GM12865 (cell line): ENCODE measurements at places on chromosomes 7 and 10.

- no peak for DNase-seq
Observed at GRCh38 chr10:47424231-47424630, 40.1 kb upstream of the ZNF488 start.

GRCh38 chr10:70503776-70504175 lies 25.2 kb downstream of the PALD1 start:
- no peak for DNase-seq

- no peak for DNase-seq
Observed at GRCh38 chr7:7967886-7968543, 581 bp upstream of the GLCCI1 start.

GRCh38 chr10:131926253-131926652 lies 25.4 kb downstream of the PPP2R2D start:
- DNase-seq: no peak

- DNase-seq: no peak
Observed at GRCh38 chr10:43013065-43013464, 63.8 kb upstream of the RET start.

- no peak for DNase-seq
Observed at GRCh38 chr7:32462977-32463376, 27.2 kb downstream of the LSM5 start.

GRCh38 chr10:79331709-79332108 lies 15.6 kb upstream of the PPIF start:
- peak; percentile 90 for DNase-seq

GRCh38 chr7:81626008-81626407 lies 143.8 kb downstream of the HGF start:
- no peak for DNase-seq

- DNase-seq: peak; percentile 43
Observed at GRCh38 chr10:61901829-61902444, 438 bp downstream of the ARID5B start.

DNA sequence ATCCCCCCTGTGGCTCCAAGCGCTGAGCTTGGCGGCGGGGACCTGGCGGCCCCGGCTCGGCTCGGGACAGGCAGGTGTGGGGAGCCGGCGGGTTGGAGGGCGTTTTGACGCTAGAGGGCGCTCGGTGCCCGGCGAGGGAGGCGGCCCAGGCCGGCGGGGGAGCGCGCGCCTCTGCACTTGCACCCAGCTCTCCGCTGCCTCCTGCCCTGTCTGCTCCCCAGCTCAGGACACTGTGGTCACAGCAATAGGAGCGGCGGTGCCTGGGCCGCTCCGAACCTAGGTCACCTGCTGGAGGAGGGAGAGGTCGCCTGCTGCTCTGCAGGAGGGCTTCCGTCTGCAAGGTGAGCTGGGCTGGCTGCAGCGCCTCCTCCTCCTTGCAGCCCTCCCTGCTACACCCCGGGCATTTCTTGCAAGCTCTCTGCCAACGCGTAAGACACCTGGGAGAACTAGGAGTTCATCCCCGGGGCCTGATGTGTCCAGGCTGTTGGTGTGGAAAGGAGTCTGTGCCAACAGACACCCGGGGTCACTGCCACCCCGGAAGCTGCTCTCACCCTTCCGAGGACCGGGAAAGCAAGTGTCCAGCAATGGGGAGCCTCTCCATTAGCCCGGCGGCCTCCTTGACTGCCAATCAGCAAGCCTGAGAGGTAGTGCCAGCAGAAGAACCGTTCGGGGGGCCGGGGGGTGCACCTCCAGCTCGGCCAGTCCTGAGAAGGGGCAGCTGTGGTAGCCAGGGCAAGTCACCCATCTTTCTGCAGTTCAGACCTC lies 620.4 kb downstream of the GALNT17 start:
- DNase-seq: peak; percentile 30

- DNase-seq: no peak
Observed at GRCh38 chr10:95518455-95519452, 42.4 kb downstream of the SORBS1 start.

GRCh38 chr7:82534684-82535083 lies 91.1 kb upstream of the CACNA2D1 start:
- DNase-seq: no peak

- peak; percentile 5 for DNase-seq
Observed at GRCh38 chr10:71582019-71582418, 137.6 kb downstream of the C10orf105 start.

GRCh38 chr10:32454148-32454547 lies 8.2 kb downstream of the CCDC7 start:
- DNase-seq: no peak

GRCh38 chr10:60714233-60714632 lies 64.0 kb upstream of the CDK1 start:
- DNase-seq: no peak

GRCh38 chr7:130831817-130832481 lies 97.9 kb upstream of the KLF14 start:
- DNase-seq: peak; percentile 46
